ENCODE measurements at places on chromosomes 4 and X.

DNA sequence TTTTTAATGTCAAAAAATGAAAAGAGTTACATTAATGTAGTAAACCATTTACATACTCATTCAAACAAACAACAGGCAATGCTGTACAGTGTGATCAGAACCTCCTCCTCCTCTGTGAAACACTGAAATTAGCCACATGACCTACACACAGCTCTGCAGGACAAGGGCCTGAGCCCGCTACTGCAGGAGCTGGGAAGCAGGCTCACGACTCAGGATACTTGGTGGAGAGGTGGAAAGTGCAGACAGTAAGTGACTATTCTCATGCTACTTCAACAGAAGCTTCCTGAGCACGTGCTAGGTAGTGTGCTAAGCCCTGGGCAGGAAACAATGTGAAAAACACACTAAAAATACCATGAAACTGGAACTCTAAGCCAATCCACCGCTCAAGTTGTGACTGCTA lies 56.8 kb downstream of the TAPT1 start:
- no peak for DNase-seq

DNA sequence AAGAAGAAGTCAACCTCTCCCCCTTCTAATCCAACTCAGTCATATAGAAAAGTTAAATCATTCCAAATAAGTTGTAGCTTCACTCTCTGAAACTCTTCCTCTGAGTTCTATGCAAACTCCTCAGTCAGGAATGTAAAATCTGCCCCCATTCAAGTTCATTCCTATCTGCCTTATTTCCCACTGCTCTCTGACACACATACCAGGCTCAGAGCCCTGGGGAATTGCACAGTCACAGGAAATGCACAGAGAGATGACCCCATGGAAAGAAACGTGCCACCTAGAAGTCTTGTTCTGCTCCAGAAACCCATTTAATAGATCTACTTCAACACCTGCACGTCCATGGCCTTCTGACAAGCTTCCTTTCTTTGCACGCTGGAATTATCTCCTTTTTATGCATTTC lies 236.0 kb upstream of the VCX3A start:
- DNase-seq, result no peak

DNA sequence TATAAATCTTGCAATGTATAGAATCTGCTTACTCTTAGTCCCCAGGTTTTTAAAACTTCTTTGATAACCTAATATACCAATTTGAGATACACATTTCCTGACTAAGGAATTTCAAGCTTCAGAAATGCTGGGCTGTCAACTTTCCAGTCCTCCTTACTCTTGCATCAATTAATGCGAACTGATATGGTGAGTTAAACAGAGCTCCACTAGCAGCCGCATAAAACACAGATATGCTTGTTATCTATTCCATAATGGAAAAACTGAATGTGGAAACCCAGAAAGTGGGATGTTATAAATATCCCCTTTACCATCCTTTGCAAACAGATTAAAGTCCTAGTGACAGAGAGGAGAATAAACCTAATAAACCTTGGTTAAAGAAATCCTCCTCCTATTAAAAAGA lies 1913.7 kb downstream of the STIM2 start:
- DNase-seq, result no peak

DNA sequence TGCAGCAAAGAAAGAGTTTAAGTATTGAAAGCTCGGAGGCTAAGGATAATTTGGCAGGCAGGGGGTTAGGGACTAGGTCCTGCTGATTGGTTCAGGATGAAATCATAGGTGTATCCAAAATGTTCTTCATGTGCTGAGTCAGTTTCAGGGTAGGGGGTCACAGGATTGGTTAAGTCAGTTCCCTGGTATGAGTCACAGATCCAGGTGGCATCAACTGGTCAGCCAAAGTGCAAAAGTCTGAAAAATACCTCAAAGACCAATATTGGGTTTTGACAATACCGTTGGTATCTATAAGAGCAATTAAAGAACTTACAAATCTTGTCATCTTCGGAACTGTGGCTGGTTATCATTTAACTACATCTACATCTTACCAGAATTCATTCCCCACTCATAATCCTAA lies 25.6 kb upstream of the PRDM8 start:
- no peak for DNase-seq

- DNase-seq, result no peak
Observed at GRCh38 chr4:123255971-123256370, 140.6 kb upstream of the SPRY1 start.

GRCh38 chr4:5800496-5800895 lies 89.5 kb downstream of the EVC start:
- DNase-seq, result no peak

GRCh38 chr4:42277291-42277690 lies 120.0 kb upstream of the SHISA3 start:
- no peak for DNase-seq

DNA sequence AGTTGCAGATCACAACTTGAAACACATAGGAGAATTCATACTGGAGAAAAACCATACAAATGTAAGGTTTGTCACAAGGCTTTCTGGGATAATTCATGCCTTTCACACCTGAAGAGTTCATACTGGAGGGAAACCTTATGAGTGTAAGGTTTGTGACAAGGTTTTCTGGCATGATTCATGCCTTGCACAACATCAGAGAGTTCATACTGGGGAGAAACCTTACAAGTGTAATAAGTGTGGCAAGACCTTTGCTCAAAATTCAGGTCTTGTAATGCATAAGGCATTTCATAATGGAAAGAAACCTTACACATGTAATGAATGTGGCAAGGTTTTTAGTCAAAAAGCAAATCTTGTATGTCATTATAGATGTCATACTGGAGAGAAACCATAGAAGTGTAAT lies 58.8 kb upstream of the ENPEP start:
- no peak for DNase-seq

GRCh38 chr4:41057467-41057866 lies 156.9 kb downstream of the APBB2 start:
- no peak for DNase-seq

DNA sequence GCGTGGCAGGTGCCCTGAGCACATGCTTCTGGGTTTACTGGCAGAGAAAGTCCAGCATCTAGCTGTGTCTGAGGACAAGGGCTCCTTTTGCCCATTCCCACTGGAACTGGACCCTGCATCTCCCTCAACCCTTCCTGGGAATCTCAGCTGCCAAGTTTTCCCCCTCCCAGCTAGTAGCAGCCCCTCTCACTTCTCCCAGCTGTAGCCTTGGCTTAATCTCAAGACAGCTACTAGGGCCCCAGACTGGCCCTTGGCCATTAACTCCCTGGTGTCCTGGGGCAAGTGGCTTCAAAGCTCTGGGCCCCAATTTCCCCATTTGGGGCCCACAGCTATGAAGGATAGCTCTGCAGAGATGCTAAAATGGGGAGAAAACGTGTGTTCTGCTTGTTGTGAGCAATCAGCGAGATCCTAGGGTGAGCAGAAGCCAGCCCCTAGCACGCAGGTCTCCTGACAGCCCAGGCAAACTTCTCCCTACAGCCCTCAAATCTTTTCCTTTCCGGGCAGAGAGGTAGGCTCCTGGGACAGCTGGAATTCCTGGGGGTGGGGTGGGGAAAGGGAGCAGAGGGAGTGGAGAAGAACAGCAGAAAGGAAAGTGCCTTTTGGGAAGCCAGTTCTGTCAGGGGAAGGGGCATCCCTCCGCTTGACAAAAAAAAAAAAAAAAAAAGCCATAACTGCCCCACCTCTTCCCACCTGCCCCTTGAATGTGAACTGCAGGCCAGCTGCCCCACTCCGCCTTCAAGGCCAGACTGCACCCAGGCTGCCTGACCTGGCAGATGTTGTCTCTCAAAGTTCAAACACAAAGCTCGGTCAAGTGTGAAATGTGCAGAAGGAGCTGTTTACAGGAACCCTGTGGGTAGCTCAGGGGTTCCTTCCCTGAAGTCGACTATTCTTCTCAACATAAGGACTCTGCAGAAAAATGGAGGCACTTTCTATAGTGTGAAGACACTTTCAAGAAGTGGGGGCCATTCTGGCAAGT lies 16.6 kb downstream of the FGD1 start:
- no peak for DNase-seq

DNA sequence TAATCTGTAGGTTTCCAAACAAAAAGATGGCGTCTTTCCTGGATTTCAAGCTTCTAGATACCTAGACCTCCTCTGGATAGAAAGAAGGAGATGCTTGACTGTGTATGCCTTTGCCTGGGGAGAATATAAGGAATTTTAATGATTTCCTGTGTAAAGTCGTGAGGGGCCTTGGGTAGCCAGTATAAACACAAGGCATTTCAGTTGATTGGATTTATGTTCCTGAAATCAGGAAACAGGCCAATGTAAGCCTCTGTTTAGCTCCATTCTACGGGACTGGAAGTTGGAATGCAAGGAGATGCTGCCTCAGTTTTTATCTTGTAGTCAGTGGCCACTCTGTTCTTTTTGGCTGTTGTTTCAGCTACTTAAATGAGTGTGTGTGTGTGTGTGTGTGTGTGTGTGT lies 137.2 kb downstream of the GUCY2F start:
- no peak for DNase-seq

DNA sequence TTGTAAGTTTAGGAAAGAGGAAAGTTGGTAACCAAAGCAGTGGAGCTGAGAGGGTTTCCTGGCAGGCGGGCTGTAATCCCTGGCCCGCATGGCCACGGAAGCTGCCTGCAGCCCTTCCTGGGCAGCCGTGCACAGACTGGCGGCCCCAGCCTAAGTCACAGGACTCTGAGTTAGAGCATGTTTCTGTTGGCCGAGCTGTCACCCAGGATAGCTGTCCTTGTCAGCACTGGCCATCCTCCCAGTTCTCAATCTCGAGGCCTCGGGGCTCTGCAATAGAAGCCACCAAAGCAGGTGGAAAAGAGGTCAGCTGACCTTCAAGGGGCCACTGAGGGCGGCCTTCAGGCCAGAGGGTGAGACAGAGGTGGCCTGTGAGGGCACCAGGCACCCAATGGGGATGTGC lies 20.5 kb downstream of the PNMA6E start:
- DNase-seq, result no peak

DNA sequence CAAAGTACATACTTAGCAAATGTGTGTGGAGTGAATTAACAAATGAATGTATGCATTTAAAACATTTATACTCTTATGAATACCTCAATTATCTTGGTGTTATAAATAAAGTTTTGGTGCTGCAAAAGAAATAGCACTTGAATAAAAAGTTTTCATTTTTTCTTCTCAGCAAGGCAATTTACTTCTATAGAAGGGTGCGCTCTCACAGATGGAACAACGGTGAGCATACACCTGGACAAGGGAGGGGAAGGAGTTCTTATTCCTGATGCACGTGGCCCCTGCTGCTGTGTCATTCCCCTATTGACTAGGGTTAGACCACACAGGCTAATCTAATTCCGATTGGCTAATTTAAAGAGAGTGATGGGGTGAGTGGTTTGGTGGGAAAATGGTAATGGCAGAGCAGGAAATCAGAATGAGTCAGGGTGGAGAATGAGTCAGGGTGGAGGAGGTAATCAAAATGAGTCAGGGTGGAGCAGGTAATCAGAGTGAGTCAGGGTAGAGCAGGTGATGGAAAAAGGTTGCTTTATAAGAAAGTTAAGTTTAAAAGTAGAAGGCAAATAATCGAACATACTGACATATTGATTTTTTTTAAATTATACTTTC lies 28.2 kb upstream of the PGK1 start:
- DNase-seq, result no peak

GRCh38 chr4:101367201-101367600 lies 19.9 kb upstream of the PPP3CA start:
- no peak for DNase-seq

DNA sequence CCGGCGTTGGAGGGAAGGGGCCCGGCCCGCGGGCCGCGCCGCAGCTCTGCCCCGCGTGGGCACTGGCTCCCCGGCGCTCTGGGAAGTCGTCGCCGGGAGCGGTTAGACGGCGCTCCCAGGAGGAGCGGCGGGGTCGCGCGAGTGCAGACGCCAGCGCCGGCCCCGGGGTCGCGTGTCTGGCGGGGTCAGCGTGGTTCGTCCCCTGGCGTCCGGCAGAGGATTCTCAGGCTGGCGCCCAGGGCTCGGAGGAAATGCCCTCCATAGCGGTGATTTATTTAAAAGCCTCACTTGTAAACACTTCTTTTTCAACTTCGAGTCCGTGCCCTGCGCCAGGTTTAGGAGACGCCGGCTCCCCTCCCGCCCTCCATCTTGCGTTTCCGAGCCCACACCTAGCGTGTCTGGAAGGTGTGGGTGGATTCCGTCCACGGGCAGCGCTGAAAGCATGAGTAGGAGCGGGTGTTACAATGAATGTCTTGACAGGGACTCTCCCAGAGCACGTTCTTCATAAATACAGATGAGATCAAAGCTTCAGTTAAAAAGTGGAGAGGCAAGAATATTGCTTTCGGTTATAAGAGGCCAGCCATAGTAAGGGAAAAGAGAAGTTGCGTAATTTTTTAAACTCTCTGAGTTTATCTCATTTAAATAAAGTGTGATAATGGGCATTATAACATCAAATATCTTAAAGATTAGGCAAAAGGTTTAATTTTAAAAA lies 692 bp downstream of the FAM241A start:
- peak; percentile 56 for DNase-seq

DNA sequence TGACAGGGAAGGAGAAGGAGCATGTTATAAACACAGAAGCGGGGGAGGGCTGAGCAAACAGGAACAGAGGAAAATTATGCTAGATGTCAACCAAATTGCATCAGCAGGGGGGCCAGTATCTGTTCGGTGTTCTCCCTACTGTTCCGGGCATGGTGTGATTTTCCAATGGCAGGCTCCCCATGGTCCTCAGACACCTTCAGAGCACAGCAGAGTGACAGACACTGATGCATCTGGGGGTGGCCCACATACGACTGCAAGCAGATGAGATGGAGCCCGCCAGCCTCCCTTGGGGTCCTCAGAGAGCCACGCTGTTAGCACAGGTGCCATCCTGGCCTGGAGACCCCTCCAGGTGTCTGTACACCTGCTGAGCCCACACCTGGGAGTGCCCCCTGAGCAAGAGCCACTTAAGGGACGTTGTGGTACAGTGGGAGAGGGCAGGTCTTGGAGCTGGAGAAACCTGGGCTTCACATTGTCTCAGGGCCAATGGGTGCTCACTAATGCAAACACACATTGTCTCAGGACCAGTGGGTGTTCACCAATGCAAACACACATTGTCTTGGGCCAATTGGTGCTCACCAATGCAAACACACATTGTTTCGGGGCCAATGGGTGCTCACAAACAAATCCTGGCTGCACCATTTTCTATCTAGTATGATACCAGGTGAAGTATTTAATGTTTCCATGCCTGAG lies 95.4 kb downstream of the SLC2A9 start:
- peak; percentile 94 for DNase-seq

- DNase-seq, result no peak
Observed at GRCh38 chr4:163404580-163404979, 60.9 kb downstream of the NPY5R start.

DNA sequence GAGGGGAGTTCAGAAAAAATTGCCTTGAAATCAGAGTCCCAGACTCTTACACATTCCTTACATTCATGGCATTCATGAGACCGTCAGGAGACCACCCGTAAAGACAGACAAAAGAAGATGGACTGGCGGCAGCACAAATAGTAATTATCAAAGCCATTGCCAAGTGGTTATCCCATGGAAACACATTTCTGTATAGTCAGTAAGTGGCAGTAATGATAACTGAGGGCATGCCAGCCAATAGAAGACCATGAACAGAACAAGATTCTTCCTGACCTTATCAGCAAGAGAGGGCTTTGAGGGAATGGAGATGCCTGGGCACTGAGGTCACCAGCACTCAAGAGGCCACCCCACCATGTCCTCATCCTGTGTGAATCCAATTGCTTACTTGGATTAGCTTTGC lies 121.7 kb upstream of the HCCS start:
- DNase-seq, result no peak

- no peak for DNase-seq
Observed at GRCh38 chr4:53545942-53546581, 45.2 kb downstream of the LNX1 start.

- DNase-seq, result no peak
Observed at GRCh38 chr4:184417802-184418511, 56.4 kb downstream of the IRF2 start.

- no peak for DNase-seq
Observed at GRCh38 chr4:94551643-94552564, 100.2 kb downstream of the PDLIM5 start.

- DNase-seq, result no peak
Observed at GRCh38 chrX:40050532-40050931, 47.2 kb downstream of the BCOR start.
